ENCODE measurements at places on chromosomes 6 and 20.

DNA sequence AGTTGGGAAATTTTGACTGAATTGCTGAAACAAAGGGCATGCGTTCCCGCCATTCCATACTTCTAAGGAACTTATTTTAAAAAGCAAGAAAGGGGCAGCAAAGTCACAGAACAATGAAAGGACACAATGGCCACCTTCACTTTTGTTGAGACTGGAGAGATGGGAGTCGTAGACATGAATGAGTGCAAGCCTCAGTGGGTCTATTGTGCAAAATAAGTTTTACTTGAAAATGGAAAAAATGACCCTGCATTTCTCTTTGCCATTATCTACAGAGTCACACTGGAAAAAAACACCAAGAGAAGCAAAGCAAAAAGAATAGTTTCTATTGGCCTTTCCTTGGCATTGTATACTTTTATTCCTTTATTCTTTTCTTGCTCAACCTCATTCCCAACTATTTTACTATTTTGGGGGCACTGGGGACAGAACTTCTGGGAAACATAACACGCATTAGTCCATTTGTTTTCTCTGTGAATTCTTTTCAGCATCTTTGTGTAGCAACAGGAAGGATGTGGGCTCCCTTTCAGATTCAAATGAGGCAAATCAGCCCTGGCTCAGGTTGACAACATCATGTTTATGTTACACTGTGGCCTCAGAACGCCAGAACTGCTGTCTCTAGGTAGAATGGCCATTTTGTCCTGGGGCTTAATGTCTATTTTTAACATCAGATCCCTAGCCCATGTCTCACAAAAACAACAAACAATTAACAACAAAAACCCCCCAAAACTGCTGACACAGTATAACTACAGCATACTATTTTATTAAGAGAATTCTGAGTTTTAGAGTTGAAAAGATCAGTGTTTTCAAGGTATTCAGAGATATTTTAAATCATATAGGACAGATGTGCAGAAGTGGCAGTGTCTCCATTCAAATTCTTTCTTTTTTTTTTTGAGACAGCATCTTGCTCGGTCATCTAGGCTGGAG is 122.2 kb downstream of the FYN start:
- no peak for DNase-seq

DNA sequence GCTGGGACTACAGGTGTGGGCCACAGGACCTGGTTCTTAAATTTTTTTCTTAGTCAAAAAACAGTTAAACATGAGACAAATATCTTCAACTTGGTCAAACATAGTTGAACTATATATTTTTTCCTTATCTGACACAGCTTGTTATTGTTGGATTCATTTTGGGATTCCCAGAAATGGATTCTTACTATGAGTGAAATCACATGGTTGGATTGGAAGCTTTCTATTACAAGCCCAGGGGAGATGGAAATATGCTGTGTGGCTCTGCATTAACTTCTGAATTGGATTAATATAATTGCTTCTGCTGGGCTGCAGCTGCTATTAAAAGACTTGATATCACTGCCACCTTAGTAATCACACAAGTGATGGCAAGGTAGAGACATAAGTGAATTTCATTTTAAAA is 126.4 kb upstream of the DUSP22 start:
- DNase-seq, result no peak

DNA sequence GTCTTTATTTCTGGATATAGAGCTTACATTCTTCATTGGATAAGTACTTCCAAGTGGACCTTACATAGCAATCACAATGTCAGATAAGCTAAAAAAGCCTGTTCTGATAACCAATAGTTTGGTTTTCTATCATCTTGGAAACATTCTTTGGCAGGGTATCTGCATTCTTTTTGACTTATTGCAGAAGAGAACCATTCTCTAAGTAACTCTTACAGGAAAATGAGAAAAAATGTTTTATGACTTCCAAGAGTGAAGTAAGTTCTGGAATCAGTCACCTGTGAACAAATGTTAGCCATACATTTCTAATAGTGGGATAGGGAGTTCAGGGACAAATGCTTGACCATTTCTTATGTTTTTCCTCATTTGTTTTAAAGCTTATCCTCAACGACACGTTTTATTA is 564.0 kb downstream of the CD109 start:
- no peak for DNase-seq

DNA sequence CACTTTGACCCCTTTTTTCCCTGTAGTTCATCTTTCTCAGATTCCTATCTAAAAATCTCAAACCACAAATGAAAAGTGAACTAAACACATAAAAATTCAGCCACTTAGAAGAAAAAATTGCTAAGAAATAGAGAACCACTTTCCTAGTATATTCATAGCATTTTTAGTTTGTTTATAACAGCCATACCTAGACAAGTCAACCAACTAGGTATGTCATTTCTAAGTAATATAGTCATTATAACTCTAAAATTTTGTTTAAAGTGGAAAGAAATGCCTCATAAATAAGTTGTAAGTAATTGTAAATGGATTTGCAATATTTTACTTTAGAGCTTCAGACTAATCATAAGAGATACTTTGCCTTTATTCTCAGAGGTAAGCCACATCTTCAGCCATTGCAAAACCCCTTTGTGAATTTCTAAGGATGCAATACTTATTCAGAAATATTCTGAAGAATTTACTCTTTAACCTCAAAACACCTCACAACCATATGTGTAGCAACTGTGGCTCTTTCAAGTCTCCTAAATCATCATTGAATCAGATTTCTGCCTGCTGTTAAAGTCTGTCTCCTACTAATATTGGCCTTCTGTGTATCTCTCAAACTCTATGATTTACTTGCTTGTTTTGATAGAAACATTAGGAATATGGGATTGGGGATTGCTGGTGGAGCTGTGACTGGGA is 6.9 kb upstream of the SUMO4 start:
- no peak for DNase-seq

DNA sequence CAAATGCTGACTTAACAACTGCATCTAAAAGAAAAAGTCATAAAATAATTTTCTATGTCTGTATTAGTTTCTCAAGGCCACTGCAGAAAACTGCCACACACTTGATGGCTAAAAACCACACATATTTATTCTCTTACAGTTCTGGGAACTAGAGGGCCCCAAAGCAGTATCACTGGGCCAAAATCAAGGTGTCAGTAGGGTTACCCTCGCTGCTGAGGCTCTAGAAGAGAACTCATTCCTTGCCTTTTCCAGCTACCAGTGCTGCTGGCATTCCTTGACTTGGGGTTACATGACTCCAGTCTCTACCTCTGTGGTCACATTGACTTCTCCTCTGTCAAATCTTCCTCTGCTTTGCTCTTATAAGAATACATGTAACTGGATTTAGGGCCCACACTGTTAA is 124.6 kb upstream of the THEMIS start:
- no peak for DNase-seq

DNA sequence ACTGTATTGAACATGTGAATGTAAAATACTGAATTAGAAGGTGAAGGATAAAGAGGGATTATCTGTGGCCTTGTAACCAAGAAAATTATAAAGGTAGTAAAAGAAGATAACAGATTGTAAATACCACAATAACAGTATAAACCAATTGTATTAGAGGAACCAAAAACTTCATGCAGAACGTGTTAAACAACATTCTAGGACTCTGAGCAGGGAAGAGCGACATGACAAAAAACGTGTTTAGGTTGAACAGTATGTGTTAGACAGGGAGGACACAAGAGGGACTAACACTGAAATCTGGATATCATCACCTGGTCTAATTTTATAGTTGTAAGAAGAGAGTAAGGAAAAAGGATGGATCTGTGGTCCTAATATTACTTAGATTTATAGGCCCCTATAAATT is 259.0 kb upstream of the RUNX2 start:
- no peak for DNase-seq

Measured in NCI-H510A treated with DMSO at 0.1 percent for 48 hours (cell line).